ENCODE measurements at places on chromosomes 1 and 21.

- DNase-seq: no peak
These were observed 34.8 kb downstream of the KCNQ4 start for GRCh38 chr1:40818264-40818961.

DNA sequence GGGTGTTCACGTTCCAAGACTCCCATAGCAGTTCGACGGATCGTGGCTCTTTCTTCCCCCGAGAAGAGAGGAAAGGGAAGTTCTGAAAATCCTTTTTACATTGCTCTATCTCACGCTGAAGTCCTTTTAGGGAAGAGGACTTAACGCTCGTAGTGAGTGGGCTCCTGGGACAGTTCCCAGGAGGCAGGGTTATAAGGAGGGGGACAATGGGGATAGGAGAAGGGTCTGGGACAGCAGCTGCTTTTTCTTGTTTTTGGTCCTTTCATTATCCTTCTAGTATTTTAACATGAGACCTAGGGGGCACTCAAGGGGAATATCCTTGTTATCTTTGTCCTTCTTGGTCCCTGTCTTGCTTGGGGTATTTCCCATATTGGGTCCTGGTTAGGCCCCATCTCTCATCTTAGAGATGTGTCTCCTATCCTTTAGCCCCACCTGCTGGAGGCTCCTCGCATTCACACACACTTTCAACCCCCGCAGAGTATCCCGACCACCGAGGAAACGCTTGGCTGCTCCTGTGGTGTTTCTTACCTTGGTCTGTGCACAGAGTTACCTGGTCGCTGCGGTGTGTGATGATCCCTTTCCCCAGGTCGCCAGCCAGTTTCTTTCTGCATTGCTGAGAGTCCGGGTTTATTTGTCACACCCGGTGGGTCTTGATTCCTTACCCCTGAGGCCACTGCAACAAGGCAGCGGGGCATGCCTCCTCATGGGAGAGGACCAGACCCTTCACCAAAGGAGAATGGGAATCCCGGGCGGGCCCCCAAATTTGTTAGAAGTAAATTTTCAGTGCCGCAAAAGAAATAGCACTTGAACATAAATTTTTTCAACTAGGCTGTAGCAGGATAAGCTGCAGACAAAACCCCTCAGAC lies 29.7 kb downstream of the SCCPDH start:
- peak; percentile 66 for DNase-seq

- no peak for DNase-seq
These were observed 11.7 kb upstream of the MYOCOS start for GRCh38 chr1:171610385-171610784.

DNA sequence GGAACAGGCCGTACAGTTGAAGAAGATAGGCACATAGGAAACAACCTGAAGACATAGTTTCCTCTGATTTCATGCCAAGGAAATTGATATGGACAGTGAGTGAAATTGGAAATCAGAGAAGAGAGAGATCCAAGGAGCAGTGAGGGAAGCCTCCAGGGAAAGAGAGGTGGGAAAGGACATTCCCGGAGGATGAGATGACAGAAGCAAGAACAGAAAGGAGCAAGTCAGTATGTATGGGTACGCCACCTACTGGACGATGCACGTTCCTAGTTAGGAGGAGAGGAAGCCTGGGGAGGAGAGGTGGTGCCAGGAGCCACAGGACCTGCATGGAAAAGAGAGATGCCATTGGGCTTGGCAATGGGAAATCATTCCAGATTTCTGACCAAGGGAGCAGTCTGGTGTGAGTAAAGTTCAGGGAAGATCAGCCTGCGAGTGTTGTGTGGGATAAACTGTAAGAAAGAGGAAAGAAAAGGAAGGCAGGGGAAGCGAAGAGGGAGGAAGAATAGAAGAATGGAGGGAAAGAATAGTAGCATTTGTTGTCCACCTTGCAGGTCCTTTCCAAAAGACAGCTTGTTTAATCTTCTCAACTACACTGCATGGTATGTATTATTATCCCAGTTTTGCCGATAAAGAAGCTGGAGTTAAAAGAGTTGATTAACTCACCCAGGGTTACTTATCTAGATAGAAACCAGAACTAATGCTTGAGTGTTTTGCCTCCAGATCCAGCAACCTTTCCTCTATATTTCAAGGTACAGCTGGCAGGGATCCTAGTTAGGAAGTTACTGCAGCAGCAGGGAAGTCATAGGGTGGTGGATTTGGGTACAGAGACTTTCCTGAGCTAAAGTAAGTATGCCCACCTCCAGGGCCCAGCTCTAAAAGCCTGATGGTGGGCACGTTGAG lies 27.4 kb downstream of the C1orf116 start:
- DNase-seq: no peak

DNA sequence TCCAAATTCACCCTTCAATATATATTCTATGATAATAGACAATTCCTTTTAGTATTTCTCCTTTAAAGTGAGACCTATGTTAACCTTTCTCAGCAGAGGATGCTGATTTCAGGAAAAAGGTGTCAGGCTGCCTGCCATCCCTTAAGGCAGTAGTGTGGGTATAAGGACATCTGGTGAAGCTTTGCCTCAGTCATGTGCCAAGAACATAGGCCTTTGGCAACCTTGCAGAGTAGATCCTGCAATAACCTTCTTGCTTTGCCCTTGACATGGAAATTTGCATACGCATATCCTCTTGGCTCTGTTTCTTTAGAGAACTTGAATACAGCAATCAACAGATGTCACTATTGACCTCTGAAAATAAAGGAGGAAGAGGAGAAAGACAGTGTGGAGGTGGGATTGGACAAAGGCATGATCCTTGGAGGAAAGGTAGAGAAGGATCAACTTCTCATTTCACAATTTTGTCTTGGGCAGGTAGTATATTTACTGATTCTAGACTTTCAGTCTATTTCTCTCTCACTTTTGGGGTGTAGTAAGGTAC lies 21.1 kb upstream of the ZRANB2 start:
- DNase-seq: no peak

- DNase-seq: no peak
These were observed 211.1 kb downstream of the DUSP10 start for GRCh38 chr1:221530791-221531190.

DNA sequence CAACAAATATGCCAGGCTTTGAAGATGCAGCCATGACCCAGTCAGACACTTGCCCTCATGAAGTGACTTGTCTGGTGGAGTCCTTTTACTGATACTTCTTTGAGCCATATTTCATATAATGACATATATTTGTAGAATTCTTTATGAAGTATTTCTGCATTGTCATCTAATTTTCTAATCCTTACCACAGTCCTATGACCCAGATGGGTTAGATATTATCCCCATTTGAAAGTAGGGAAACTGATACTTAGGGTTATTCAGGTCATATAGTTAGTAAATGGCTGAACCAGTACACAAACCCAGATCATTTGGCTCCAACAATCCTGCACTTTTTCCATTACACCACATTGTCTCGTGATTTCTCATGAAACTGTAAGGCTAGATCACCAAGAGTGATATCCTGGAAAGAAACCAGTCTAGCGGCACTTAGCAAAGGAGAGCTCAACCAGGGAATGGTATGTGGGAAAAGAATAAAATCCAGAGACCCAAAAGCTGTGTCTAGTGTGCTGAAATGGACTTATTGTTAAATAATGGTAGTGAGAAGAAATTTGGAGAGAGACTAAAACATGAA lies 49.6 kb downstream of the ZFYVE9 start:
- DNase-seq: no peak

GRCh38 chr1:109527098-109527811 lies 12.4 kb upstream of the GPR61 start:
- no peak for DNase-seq

DNA sequence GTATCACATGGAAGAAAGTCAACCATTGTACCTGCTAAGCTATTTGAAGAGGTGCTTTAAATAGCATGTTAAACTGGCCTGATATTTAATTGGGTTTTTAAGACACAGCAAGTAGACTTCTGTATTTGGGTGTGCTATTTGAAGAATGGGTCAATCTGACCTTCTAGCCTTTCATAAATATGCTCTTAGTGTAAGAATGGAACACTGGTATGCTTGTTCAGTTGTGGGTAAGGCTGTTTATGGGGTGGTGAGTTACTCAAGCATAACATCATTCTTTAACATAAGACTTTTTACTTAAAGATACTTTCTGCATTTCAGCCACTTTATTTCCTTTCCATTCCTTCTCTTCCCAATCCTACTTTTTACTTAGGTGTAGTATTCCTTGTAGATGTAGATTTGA lies 21.4 kb downstream of the AHCYL1 start:
- DNase-seq: no peak

GRCh38 chr1:67537667-67538018 lies 107.4 kb upstream of the SERBP1 start:
- DNase-seq: no peak

- no peak for DNase-seq
These were observed 19.1 kb downstream of the DIP2A start for GRCh38 chr21:46477765-46478164.

- DNase-seq: no peak
These were observed 516 bp downstream of the PHLDA3 start for GRCh38 chr1:201468501-201468843.

DNA sequence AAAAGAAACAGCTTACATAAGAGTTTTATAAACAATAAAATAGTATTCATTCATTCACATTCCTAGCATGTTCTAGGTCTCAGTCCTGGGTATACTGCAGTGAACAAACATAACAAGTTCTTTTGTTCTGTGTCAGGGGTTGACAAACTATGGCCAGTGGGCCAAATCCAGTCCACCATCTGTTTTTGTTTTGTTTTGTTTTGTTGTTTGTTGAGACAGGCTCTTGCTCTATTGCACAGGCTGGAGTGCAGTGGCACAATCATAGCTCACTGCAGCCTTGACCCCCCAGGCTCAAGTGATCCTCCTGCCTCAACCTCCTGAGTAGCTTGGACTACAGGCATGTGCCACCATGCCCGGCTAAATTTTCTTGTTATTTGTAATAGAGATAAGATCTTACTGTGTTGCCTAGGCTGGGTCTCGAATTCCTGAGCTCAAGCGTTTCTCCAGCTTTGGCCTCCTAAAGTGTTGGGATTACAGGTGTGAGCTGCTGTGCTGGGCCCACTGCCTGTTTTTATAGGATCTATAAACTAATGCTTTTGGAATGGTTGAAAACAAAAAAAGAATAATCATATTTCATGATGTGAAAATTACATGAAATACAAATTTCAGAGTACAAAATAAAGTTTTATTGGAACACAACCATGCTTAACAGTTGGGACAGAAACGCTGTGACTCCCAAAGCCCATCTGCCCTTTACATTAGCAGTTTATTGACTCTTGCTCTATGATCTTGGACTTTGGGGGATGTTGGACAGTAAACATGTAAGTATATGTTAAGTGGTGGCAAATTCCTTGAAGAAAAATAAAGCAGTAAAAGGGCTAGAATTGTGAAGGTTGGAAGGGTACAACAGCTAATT lies 17.9 kb downstream of the CAPZA1 start:
- DNase-seq: peak; percentile 17

Data from SW 1271 (cell line).